Metanephros (tissue), 2 donors: ENCODE measurements at places on chromosomes 5 and 9. TPM values are rescaled to one million over a fixed set of nuclear protein-coding genes. Genes with fewer than 3 reads are reported as not detected.

WDR41 gene
- total RNA-seq, result 47.1 TPM

HMCN2 gene
- 5.9 TPM for total RNA-seq

GPR150 gene
- not detected for total RNA-seq

LRRC70 gene
- total RNA-seq, result 12.3 TPM

TPRN gene
- 8.2 TPM for total RNA-seq

ITK gene
- 0.99 TPM for total RNA-seq

NIM1K gene
- total RNA-seq, result 0.70 TPM

IL5 gene
- not detected for total RNA-seq

CYLC2 gene
- not detected for total RNA-seq

SYK gene
- total RNA-seq, result 31.2 TPM

SLC6A7 gene
- 0.06 TPM for total RNA-seq

MYOZ3 gene
- 10.7 TPM for total RNA-seq

ARHGEF28 gene
- total RNA-seq, result 63.9 TPM

EPB41L4A gene
- total RNA-seq, result 33.3 TPM

IGFBPL1 gene
- 2.2 TPM for total RNA-seq

ATP6V0E1 gene
- total RNA-seq, result 95.4 TPM

ANKRD34B gene
- 0.18 TPM for total RNA-seq

PCDHGC3 gene
- total RNA-seq, result 71.1 TPM

FST gene
- total RNA-seq, result 15.9 TPM

GPR151 gene
- total RNA-seq, result not detected

PAPPA gene
- 6.8 TPM for total RNA-seq

LHX2 gene
- total RNA-seq, result 0.12 TPM
